ENCODE measurements at places on chromosomes 5 and 9.

GRCh38 chr5:158648631-158649030, 451.1 kb downstream of the EBF1 start:
- no peak for DNase-seq

GRCh38 chr5:180020176-180020575, 51.4 kb downstream of the RNF130 start:
- DNase-seq, result no peak

GRCh38 chr5:171129308-171129707, 179.7 kb upstream of the TLX3 start:
- DNase-seq, result no peak

- DNase-seq, result no peak
Measured at GRCh38 chr5:17374973-17375742, 122.9 kb upstream of the TAF11L2 start.

DNA sequence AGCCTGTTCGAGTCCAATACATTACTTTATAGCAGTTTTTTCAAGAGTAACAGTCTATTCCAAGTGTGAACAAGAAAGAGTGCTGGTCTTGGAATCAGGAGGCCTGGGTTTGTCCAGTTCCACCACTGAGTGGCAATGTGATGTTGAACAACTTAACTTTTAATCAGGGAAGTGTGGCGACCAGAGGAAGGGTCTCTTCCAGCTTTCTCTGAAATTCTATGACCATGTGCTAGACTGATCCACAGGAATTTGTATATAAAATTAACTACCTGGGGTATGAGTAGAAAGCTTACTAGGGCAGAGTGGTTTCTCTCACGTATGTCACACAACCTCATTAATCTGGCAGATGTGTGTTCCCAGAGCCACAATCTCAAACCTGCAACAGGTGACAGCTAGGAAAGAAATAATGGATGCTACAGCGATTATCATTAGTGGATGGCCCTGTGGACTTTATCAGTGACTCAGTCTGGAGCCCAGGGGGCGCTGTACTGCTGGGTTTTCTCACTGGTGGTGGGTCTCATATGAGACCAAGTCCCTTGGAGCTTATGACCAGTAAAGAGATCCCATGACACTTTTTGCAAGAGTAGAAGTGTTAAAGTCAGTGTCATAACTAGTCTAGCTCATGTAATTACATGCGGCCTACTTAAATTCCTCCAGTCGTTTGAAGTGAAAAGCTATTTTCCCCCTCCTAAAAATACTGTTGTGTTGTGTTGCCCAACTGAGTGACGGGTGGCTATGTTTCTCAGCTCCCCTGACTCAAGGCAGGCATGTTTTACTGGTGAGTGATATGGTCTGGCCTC, 116.5 kb downstream of the GDNF start:
- DNase-seq, result no peak

DNA sequence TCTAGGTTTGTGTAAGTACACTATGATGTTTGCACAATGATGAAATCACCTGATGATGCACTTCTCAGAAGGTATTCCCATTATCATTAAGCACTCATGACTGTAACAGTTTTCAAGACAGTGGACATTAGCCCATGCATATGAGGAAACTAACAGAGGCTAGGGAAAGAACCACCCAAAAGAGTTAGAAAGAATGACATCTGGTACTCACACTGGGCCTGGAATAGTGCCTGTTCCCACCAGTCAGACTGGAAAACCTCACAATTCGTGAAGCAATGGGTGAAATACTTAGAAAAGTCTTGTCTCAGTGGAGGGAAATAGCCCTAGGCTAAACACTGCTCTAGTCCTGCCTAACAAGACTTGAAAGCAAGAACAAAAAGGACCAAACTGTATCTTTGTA, 117.4 kb upstream of the GDNF start:
- DNase-seq, result no peak

GRCh38 chr9:34603610-34604231, 8.2 kb downstream of the RPP25L start:
- DNase-seq, result peak; percentile 84

- DNase-seq, result no peak
Measured at GRCh38 chr9:91949946-91950664, at the start of gene ROR2. ROR2 (minus strand) TSS chr9:91950228.

- peak; percentile 48 for DNase-seq
Measured at GRCh38 chr5:140855772-140856674, at the start of gene PCDHA10. PCDHA10 (plus strand) TSS chr5:140855897; CDS start chr5:140856049, 152 bp downstream.

GRCh38 chr9:107242073-107243030, 40.7 kb upstream of the RAD23B start:
- no peak for DNase-seq

GRCh38 chr5:460273-460625, 17.3 kb downstream of the EXOC3 start:
- DNase-seq, result no peak

- DNase-seq, result no peak
Measured at GRCh38 chr5:172162323-172162986, 25.6 kb downstream of the STK10 start.

- DNase-seq, result no peak
Measured at GRCh38 chr9:114372921-114373448, 14.8 kb downstream of the AKNA start.

- no peak for DNase-seq
Measured at GRCh38 chr9:79668956-79669355, 97.2 kb downstream of the TLE4 start.

DNA sequence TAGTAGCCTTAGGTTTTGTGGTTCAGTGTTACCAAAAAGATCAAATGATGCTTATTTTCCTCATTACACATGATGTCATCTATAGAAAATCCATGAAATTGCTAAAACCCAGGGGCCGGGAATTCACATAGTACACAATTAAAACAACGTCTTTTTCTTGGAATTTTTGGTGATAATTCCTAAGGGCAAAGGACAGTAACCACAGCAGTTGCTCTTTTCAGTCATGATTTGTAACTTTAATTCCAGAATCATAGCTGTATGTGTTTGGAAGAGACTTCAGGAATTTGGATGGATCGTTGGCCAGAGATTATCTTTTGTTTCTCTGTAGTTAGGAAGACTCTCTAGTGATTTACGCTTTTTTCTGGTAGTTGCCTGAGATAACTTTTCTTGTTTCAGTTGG, 748.7 kb downstream of the TLE4 start:
- no peak for DNase-seq

- DNase-seq, result no peak
Measured at GRCh38 chr5:93406971-93407401, 174.0 kb downstream of the NR2F1-AS1 start.

GRCh38 chr9:102185371-102185770, 446.9 kb upstream of the GRIN3A start:
- no peak for DNase-seq

- peak; percentile 37 for DNase-seq
Measured at GRCh38 chr9:95726756-95727155, 148.7 kb upstream of the ERCC6L2 start.

GRCh38 chr5:5273976-5274375, 133.8 kb downstream of the ADAMTS16 start:
- DNase-seq, result no peak

GRCh38 chr9:68991457-68991856, 22.5 kb downstream of the PRKACG start:
- DNase-seq, result no peak

DNA sequence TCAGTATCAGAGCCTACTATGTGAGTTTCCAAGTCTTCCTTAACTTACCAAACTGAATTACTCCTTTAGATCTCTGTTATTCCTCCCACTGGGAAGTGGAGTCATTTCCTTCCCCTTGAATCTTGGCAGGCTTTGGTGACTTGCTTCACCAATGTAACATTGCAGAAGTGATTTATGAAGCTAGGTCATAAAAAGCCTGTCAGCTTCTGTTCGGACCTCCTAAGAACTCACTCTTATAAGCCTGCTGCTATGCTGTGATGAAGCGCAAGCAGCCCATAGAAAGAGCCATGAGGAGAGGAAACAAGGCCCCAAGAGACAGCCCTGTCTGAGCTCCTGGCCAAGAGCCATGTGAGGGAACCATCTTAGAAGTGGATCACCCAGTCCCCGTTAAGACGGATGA, 14.2 kb upstream of the FOXB2 start:
- DNase-seq, result no peak

GRCh38 chr5:107463731-107464130, 207.0 kb downstream of the EFNA5 start:
- DNase-seq, result no peak

DNA sequence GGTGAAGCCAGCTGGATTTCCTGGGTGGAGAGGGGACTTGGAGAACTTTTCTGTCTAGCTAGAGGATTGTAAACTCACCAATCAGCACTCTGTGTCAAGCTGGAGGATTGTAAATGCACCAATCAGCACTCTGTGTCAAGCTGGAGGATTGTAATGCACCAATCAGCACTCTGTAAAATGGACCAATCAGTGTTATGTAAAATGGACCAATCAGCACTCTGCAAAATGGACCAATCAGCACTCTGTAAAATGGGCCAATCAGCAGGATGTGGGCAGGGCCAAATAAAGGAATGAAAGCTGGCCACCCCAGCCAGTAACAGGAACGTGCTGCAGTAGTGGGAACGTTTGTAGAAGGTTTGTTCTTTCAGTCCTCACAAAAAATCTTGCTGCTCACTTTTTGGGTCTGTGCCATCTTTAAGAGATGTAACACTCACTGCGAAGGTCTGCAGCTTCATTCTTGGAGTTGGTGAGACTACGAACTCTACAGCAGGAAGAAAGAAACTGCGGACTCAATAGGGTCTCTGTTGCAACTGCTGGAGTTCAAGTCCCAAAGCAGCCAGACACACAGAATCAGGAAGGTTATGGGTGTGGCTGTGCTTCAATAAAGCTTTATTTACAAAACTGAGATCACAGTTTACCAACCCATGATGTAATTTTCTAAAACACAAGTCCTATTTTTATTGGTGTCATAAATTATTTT, 145.7 kb upstream of the ERCC6L2 start:
- DNase-seq, result no peak

GRCh38 chr5:79241535-79241979, 5.6 kb downstream of the JMY start:
- no peak for DNase-seq

DNA sequence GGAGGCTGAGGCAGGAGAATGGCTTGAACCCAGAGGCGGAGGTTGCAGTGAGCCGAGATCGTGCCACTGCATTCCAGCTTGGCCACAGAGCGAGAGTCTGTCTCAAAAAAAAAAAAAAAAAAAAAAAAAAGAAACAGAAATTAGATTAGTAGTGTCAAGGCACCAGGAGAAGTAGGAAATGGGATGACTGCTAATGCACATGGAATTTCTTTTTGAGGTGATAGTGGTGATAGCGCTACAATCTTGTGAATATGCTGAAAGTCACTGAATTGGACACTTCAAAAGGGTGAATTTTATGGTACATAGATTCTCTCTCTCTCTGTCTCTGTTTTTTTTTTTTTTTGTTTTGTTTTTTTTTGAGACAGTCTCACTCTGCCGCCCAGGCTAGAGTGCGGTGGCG, 42.1 kb upstream of the SUB1 start:
- no peak for DNase-seq

Data from 8988T (cell line).